ENCODE measurements at places on chromosomes 1 and 21.

DNA sequence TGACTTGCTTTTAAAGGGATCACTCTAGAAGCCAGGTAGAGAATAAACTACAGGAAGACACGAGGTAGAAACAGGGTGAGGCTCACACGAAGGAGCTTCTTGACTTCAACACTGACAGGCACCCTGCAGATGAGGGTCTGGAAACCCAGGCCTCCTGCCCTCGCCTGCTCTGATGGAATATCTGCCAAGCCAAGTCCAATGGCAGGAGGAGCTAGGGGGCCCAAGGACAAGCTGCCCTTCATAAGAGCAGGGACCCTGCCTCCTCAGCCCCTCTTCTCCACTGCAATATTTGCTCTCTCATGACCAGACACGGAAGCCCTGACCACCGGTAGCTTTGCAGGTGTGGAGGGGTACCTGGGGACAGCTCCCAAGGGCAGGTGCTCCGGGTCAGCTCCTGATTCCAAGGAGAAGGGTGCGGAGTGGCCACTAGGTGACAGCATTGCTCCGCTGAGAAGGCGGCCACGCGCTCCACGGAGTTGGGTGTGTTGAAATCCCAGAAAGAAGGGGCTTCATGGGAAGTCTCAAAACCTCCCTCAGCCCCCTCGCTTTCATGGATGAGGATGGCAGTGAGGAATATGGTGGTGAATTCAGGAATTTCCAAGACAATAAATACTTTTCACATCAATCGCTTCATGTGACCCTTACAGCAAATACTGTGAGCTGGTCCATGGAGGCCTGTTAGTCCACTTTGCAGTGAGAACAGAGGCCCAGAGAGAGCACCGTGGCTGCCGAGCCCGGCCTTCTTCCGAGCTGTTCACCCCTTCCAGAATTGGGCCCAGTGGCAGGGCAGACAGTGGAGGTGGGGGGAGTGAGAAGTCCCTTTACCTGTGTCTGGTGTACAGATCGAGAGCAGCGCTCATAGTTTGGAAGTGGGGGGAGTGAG is 33.2 kb upstream of the PAX7 start:
- peak; percentile 47 for DNase-seq

GRCh38 chr1:88609051-88609450 is 75.0 kb upstream of the PKN2 start:
- DNase-seq: no peak

- no peak for DNase-seq
Measured at GRCh38 chr1:68375919-68376318, 73.8 kb downstream of the RPE65 start.

GRCh38 chr1:235502601-235503402 is 1.4 kb downstream of the B3GALNT2 start:
- peak; percentile 30 for DNase-seq

DNA sequence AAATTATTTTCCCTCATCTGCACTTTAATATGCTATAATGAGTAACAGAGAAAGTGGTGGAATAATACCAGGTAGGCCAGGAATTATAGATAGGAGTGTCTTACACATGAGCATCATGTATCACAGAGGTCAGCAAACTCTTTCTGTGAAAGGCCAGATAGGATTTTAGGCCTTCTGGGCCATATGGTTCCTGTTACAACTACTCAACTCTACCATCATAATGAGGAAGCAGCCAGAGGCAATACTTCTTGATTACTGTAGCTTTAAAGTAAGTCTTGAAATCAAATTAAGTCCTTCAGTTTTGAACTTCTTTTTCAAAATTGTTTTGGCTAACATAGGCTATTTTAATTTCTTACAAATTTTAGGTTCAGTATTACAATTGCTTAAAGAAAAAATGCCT is 32.1 kb upstream of the IGSF3 start:
- DNase-seq: no peak
